ENCODE measurements at places on chromosomes 3 and 15.

DNA sequence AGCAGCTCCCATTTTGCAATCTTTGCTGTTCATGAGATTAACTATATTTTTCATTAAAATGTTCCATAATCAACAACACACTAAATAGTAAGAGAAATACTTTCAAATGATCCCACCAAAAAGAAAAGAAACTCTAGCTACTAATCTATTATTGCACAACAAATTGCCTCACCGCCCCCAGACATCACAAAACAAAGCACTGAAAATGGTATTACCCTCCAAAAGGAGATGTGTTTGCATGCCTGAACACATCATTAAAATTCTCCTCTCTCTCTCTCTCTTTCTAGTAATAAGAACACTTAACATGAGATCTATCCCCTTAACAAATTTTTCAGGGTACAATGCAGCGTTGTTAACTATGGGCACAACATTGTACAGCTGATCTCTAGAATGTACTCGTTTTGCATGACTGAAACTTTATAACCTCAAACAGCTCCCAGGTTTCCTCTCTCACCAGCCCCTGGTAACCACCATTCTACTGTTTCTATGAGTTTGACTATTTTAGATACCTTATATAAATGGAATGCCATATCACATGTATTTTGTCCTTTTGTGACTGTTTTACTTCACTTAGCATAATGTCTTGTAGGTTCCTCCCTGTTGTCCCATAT is 33.1 kb downstream of the WNT5A start:
- H3K27me3 ChIP-seq: no peaks in the 10 kb centered on the region
- no peaks in the 10 kb centered on the region for H3K4me1 ChIP-seq
- no peaks in the 10 kb centered on the region for H3K36me3 ChIP-seq
- H3K4me3 ChIP-seq: no peak overlapping the region
- H3K27ac ChIP-seq: no peak overlapping the region

GRCh38 chr15:37134699-37135131 is 34.4 kb upstream of the MEIS2 start:
- H3K27ac ChIP-seq: no peak overlapping the region
- no peaks in the 10 kb centered on the region for H3K27me3 ChIP-seq
- no peaks in the 10 kb centered on the region for H3K4me1 ChIP-seq
- DNase-seq: peak; percentile 60

DNA sequence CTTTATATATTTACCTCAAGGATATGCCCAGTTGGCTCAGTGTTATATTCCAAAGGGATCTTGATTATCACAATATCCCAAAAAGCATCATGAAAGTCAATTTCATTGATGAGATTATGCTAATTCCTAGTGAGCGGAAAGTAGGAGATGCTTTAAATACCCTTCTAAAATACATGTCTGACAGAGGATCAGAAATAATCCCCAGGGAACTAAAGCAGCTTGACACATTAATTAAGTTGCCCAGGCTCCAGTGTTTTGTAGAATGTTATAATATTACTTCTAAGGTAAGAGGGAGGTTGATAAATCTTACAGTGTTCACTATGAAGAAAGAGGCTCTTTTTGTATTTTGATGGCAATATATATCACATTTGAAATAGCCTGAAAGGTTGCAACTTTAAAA is 767.5 kb upstream of the ROBO1 start:
- DNase-seq: no peak
- no peaks in the 10 kb centered on the region for H3K27me3 ChIP-seq
- H3K4me1 ChIP-seq: no peaks in the 10 kb centered on the region
- H3K4me3 ChIP-seq: no peak overlapping the region

GRCh38 chr15:43429687-43430086 is 58.8 kb downstream of the TUBGCP4 start:
- peaks cover 5% of the 10 kb centered on the region for H3K36me3 ChIP-seq
- DNase-seq: no peak
- no peak overlapping the region for H3K27ac ChIP-seq
- H3K4me1 ChIP-seq: no peaks in the 10 kb centered on the region

DNA sequence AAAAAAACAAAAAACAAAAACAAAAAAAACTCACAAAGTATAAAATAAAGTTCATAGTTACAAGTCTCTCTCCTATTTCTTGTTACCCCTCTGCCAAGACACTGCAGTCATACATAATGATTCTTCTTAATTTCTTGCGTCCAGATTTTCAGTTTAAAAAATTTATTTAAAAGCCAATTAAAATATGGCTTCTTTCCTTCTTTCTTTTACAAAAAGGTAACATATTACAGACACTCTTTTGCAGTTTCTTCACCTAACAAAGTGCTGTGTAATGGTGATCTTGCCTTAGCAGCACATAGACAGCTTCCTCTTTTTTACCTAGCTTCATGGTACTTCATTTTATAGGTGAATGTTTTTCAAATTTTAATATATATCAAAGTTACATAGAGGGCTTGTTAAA is 136.1 kb upstream of the SGO1 start:
- no peaks in the 10 kb centered on the region for H3K27me3 ChIP-seq
- no peaks in the 10 kb centered on the region for H3K4me1 ChIP-seq
- H3K4me3 ChIP-seq: no peak overlapping the region
- DNase-seq: no peak

- no peak for DNase-seq
- H3K36me3 ChIP-seq: no peaks in the 10 kb centered on the region
- H3K4me3 ChIP-seq: no peak overlapping the region
These were observed 114.2 kb upstream of the UMPS start for GRCh38 chr3:124615896-124616543.

GRCh38 chr15:90101130-90101968 is 919 bp downstream of the IDH2 start:
- H3K4me1 ChIP-seq: peaks cover 2% of the 10 kb centered on the region
- peak; percentile 82 for DNase-seq
- no peak overlapping the region for H3K27ac ChIP-seq
- peak overlapping the region; percentile 84 for H3K4me3 ChIP-seq
- H3K36me3 ChIP-seq: no peaks in the 10 kb centered on the region
- peaks cover 2% of the 10 kb centered on the region for H3K27me3 ChIP-seq

DNA sequence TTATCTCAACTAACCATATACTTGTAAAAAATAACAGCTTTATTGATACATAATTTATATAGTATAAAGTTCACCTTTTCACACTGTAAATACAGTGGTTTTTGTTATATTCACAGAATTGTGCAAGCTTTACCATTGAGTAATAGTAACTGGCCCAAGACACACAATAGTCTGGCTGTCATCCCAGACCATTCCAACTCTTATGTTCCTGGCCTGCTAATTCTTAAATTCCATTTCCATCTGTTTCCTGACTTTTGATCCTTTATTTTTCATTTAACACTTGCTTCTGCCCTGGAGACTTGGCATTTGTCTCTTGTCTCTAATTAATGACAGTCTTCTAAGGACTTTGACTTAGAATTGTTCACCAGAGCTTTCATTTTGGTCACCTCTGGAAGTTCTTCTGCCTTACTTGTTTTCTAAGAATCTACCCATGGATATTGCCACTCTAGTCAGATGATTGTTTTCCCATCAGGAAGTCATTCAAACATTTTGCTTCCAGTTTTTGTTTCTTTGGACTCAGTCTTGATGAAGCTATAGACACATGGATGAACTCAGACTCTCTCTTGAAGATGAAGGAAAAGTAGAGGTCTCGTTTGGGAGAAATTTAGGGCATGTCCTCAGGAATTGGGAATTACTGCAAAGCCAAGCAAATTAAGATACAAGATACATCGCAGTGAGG is 27.2 kb upstream of the PLSCR4 start:
- H3K27me3 ChIP-seq: no peaks in the 10 kb centered on the region
- H3K4me1 ChIP-seq: no peaks in the 10 kb centered on the region
- H3K36me3 ChIP-seq: no peaks in the 10 kb centered on the region
- no peak for DNase-seq
- H3K27ac ChIP-seq: no peak overlapping the region
- no peak overlapping the region for H3K4me3 ChIP-seq

DNA sequence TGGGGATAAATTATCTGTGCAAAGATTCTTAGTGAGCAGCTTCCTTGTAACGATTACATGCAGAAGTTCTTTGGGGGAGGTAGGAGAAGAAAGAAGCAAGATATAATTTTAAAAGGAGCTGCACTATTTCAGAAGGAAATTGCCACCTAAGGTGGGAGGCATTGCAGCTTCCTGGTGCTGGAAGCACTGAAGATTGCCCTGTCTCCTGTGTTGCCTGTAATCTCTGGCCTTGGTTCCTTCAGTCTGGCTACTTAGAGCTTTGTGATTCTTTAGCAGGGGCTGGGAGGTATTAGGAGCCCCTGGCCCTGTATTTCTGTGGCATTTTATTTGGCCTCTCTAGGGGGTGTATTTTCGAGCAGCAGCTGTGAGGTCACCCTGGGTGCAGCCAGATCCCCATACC is 35.5 kb downstream of the CACNA2D3 start:
- H3K4me3 ChIP-seq: no peak overlapping the region
- H3K36me3 ChIP-seq: no peaks in the 10 kb centered on the region
- H3K27ac ChIP-seq: no peak overlapping the region
- H3K4me1 ChIP-seq: no peaks in the 10 kb centered on the region
- no peaks in the 10 kb centered on the region for H3K27me3 ChIP-seq
- DNase-seq: no peak

- H3K4me3 ChIP-seq: no peak overlapping the region
- H3K36me3 ChIP-seq: no peaks in the 10 kb centered on the region
- no peak overlapping the region for H3K27ac ChIP-seq
These were observed 6.5 kb downstream of the POPDC2 start for GRCh38 chr3:119653876-119654275.

- no peak for DNase-seq
- H3K36me3 ChIP-seq: no peaks in the 10 kb centered on the region
These were observed 269.4 kb upstream of the ARRDC4 start for GRCh38 chr15:97691078-97691477.

GRCh38 chr3:24519368-24520100 is 24.9 kb upstream of the THRB start:
- no peak overlapping the region for H3K4me3 ChIP-seq
- peaks cover 16% of the 10 kb centered on the region for H3K27me3 ChIP-seq
- H3K27ac ChIP-seq: no peak overlapping the region
- DNase-seq: peak; percentile 55

DNA sequence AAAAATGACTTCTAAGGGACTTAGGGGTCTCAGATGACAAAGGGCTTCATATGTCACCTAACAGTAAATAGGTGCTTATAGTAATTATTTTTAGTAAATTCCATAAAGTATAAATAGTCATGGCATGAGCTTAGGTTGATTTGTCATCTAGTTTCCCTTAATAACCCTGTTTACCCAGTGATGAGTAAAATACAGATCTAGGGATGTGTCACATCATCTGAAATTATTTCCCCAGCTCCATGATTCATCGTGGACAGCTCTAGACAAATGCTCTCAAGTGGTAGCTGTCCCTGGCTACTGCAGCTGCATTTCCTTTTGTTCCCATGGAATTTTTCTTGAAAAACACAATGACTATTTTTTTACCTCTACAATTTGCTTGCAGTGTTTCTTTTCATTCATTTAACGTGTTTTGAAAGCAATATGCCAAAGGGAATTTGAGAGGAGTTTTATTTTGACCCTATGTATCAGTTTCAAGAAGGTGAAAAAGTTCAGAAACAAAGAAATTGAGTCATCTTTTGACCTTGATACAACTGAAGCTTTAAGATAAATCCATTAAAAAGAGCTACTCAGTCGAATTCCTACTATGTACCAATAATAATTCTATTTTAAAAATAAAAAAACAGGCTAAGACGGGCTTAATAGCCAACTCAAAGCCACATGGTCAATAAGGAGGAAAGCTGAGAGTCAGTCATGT is 241.6 kb downstream of the KCNMB2 start:
- H3K4me3 ChIP-seq: no peak overlapping the region
- H3K4me1 ChIP-seq: no peaks in the 10 kb centered on the region
- no peak overlapping the region for H3K27ac ChIP-seq
- no peaks in the 10 kb centered on the region for H3K27me3 ChIP-seq

- no peaks in the 10 kb centered on the region for H3K4me1 ChIP-seq
- H3K27me3 ChIP-seq: no peaks in the 10 kb centered on the region
- H3K4me3 ChIP-seq: no peak overlapping the region
These were observed 207.1 kb downstream of the GBE1 start for GRCh38 chr3:81554388-81554787.

DNA sequence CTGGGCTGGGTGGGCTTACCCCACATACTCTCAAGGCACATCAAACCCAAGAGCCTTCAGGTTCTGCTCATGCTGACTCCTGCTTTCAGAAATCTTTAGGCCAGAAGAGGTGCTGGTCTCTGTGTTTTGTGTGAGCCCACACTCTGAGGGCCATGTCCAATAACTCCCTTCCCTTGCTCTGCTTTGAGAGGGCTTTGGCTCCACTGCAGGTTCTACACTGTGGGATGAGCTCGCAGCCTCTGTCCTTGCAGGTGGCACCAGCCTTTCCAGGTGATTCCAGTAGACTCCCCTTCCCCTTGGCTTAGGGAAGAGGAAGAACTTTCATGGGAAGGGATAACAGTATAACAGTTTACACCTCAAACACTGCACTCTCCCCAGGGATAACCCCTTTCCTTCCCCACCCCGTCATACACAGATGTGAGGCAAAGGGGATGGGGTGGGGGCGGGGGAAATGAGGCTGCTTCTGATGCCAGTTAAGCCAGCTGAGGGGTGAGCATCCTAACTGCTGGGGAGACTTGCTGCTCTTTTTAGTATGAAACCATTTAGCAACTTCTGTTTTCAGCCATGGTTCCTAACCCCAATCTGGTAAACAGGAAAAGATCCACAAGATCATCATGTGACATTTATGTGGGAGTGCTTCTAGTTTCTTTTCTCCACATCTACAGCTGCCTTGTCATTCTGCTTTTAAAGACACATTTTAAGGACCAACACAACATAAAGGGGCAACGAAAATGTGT is 262.4 kb downstream of the SLC9A9 start:
- no peaks in the 10 kb centered on the region for H3K36me3 ChIP-seq
- DNase-seq: no peak
- no peaks in the 10 kb centered on the region for H3K27me3 ChIP-seq
- no peaks in the 10 kb centered on the region for H3K4me1 ChIP-seq

- H3K27me3 ChIP-seq: no peaks in the 10 kb centered on the region
- no peak overlapping the region for H3K4me3 ChIP-seq
- peaks cover 23% of the 10 kb centered on the region for H3K4me1 ChIP-seq
- H3K36me3 ChIP-seq: no peaks in the 10 kb centered on the region
- H3K27ac ChIP-seq: peak overlapping the region; percentile 91
These were observed 70.7 kb downstream of the SLC12A8 start for GRCh38 chr3:125141596-125142419.

DNA sequence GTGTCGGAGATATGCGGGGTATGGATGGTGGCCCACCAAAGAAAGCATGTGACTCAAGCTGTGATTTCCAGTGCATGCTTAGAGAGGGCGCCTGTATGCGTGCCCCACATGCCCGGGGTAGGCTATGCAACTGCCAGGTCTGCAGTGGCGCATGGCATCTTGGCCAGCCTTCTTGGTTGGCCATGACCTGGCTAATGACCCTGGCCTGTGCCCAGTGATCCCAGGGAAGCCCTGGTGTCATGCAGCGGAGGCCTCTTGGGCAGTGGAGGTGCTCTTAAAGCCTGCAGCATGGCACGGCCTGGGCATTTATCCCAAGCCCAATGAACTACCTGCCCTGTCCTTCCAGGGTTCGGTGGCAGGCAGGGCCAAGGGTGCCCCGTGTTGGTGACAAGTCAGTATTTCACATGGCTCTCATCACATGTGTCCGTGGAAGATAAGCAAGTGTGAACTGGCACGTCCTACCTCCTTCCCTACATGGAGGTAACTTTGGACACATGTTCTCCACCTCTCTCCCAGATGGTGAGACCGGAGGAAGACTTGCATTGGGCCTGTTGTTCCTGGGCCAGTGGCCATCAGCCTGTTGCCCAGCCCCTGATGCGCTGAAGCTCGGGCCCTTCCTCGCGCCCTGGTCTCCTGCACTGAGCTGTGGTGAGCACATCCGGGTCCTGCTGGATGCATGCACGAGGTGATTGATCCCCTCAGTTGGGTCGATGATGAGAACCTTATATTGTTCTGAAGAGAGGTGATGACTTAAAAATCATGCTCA is 192.0 kb downstream of the UBE3A start:
- no peak overlapping the region for H3K27ac ChIP-seq
- no peaks in the 10 kb centered on the region for H3K27me3 ChIP-seq
- no peak overlapping the region for H3K4me3 ChIP-seq
- no peak for DNase-seq
